ENCODE measurements at places on chromosomes 5 and 9.

DNA sequence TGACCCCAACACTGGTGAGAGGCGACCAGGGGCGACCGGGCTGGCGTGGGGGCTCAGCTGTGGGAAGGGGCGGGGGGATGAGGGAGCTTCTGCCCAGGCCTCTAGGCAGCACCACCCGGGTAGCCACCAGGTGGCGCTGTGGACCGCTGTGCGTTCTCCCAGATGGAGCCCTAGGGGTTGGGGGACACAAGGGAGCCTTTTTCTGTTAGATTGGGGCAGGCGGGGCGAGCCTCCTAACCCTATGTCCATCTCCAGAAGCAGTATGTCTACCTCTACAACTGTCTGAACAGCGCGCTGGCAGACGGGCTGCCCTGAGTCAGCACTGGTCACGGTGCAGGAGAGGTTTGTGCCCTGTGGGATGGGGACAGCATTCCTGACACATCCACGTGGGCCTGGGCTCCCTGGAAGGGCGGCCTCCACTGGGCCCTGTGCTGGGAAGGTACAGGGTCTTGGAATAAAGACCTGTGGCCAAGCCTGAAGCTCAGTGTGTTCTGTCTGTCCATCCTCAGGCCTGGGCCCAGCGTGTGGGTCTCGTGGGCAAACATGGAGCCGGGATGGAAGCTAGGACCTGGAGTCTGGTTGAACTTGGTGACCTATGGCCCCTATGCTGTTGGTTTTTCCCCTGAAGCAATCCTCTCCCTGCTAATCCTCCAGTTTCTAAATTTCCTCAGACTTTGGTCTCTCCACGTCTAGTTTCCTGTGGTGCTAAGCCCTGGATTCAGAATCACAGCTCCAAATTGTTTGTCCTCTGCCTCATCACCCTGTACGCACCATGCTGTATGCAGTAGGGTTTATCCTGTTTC is 23.1 kb upstream of the SPTLC1 start:
- no peak for DNase-seq

- DNase-seq = no peak
Observed at GRCh38 chr5:151244206-151244605, 8.8 kb upstream of the GM2A start.

DNA sequence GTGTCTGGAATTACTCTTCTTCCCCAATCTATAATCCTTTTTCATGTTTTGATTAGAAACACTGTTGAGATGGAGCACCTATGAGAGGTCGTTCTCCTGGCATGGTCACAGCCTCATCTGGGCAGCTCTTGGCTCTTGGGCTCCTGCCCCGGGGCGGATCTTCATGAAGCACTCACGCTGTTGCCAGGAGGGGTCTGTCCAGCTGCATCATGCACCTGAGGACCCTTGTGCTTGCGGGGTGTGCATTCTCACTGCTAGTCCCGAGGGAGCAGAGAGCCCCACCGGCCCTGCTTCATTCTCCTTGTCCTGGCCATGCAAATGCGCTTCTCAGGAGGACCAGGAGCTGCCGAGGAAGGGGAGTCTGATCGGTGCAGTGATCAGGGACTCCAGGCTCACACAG is 117.6 kb upstream of the S1PR3 start:
- no peak for DNase-seq

DNA sequence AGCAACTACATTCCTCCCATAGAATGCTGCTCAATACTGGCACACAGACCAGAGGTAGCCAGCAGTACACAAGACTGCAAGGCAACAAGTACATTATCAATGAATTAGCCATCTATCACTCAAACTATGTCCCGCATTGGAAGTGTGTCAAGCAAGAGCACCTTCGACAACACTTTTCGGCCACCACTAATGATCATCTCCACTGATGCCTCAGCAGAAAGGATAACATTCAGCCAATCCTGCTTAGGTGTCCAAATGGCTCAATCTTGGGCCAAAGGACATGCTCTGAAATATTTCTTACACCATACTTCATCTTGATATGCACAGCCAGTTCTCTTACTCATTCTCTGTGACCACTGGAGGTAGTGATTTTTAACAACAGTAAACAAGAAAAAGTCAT is 25.0 kb downstream of the SKP1 start:
- no peak for DNase-seq

DNA sequence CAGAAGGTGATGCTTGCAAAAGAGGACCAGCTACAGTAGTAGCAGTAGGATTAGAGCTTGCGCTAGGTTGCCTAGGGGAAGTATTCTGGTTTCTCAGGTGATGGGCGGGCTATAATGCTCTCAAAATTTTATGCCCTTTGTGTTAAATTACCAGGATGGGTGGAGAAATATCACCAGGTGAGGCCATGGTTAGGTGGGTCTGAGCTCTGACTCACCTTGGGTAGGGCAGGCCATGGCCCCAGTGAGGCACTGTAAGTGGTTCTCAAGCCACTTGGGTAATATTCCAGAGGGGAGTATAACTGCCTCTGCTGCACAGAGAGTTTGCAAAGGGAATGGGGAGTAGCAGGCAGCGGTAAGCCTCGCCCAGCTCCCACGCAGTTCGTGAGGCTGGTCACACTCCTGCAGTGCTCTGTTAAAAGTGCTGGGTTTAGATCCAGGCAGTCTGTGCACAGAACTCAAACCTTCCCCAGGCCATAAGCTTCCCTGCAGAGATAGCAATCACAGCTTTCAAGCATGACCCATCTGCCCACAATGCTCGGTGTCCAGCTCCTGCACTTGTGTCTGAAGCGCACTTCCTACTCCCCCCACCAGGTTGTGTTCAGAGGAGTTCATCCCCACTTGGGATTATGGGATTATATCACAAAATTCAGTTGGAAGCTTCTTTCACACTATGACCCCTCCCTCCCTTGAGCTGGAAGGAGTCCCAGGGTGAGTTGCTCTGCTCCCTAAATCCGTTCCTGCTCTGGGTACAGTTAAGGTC is 575.0 kb downstream of the CHSY3 start:
- no peak for DNase-seq

DNA sequence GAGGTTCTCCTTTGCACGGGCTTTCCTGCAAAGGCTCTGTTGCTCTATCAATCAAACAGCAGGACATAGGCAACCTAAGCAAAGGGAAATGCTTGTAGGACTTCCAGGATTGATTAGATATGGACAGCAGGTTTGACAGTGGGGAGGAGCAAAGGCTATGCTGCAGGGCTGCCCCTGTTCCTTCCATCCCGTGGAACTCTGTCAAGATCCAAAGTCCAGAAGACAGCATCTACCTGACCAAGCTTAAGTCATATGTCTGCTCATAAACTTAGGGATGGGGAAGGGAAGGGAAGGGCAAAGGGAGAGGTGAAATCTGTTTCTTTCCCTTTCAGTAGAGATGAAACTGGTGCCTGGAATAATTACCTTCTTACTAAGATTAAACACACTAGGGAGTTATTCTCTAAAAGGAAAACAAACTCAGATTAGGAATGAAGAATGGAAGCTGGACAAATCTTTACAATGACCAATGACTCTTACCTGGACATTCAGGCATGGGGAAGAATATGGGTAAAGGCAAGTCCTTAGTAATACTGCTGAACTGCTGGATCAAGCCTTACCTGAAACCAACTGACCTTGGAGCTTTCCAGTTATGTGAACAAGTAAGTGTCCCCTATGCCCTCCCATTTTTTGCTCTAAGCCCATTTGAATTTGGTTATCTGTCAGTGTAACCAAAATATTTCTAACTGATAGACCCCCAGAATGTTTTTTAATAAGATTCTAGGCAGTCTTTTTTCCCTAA is 8.4 kb upstream of the ACOT12 start:
- no peak for DNase-seq

- no peak for DNase-seq
Observed at GRCh38 chr5:157362012-157362411, 96.1 kb downstream of the CYFIP2 start.

DNA sequence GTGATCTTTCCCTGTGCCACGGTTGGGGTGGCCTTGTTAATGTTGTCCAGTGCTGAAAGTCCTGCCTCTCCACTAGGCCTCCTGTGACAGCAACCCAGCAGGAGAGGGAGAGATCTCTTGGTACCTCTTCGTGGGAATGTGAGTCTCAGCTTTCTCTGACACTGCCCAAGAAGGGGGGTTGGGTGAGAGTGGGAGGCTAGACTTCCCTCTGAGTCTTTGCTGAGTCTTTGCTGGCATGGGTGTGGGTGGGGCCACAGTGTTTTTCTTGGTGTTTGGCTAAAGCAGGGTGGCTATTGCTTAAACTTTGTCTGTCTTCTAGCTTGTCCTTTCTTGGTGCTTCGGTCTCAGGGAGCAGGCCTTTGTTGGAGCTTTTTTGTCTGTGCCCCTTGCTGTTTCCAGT is 145.6 kb downstream of the GNA14 start:
- no peak for DNase-seq

DNA sequence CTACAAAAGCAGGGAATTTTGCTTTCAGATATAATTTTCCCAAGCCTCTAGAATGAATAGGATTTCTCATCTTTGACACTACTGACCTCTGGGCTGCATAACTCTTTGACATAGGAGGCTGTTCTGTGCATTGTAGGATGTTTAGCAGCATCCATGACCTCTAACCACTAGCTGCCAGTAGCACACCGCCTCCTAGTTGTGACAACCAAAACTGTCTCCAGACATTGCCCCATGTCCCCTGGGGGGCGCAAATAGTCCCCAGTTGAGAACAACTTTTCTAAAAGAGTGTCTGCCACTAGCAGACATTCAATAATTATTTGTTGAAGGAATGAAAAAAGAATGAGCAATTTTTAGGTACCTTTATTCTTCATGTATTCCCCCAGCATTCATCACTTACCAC is 51.8 kb downstream of the POU4F3 start:
- no peak for DNase-seq

- DNase-seq = no peak
Observed at GRCh38 chr5:143653256-143653655, 158.7 kb upstream of the HMHB1 start.

GRCh38 chr5:135103575-135103853 is 69.5 kb upstream of the PITX1 start:
- no peak for DNase-seq

GRCh38 chr9:126532951-126533925 is 80.5 kb upstream of the LMX1B start:
- DNase-seq = no peak

DNA sequence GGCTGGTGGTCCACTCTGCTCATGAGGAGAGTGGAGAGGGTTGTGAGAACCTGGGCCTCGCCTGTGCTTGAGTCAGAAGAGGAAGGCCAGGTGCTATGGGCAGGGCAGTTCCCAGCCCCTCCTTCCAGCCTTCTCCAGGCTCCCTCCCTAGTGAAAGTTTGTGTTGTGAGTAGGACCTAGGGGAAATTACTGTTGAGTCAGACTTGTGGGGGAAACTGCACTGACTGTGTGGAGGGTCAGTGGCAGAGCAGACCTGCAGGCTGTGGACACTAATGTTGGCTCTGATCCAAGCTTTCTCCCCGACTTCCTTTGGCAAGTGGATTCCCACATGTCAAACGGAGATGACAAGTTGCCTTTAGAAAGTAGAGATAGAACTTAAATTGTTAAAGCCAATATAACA is 102.6 kb downstream of the ARHGAP26 start:
- no peak for DNase-seq

- DNase-seq = no peak
Observed at GRCh38 chr5:132669966-132670882, 3.6 kb upstream of the IL4 start.

- no peak for DNase-seq
Observed at GRCh38 chr5:126978258-126978657, 52.1 kb downstream of the MARCHF3 start.

GRCh38 chr5:66382152-66382551 is 214.0 kb upstream of the MAST4 start:
- DNase-seq = no peak

- no peak for DNase-seq
Observed at GRCh38 chr5:124847907-124848306, 101.5 kb upstream of the ZNF608 start.

DNA sequence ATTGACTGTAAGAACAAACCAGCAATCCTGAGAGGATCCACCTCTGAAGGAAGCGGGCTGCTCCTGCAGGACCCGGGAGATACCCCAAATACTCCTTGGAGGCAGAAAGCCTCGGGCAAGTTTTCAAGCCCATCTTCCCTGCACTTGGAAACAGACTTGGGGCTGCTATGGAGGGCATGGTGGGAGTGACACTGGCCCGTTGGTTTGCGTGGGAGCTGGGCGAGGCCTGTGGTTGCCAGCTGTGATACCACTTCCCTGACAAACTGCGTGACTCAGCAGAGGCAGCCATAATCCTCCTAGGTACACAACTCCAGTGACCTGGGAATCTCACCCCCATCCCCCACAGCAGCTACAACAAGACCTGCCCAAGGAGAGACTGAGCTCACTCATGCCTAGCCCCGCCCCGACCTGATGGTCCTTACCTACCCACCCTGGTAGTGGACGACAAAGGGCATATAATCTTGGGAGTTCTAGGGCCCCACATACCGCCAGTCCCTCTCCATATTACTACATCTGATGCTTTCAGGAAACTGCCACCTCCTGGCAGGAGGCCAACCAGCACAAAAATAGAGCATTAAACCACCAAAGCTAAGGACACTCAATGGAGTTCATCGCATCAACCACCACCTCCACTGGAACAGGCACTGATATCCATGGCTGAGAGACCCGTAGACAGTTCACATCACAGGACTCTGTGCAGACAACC is 38.1 kb upstream of the VLDLR start:
- DNase-seq = no peak

- no peak for DNase-seq
Observed at GRCh38 chr9:12934545-12935272, 159.9 kb downstream of the LURAP1L start.

GRCh38 chr5:107428303-107428813 is 242.4 kb downstream of the EFNA5 start:
- DNase-seq = no peak

DNA sequence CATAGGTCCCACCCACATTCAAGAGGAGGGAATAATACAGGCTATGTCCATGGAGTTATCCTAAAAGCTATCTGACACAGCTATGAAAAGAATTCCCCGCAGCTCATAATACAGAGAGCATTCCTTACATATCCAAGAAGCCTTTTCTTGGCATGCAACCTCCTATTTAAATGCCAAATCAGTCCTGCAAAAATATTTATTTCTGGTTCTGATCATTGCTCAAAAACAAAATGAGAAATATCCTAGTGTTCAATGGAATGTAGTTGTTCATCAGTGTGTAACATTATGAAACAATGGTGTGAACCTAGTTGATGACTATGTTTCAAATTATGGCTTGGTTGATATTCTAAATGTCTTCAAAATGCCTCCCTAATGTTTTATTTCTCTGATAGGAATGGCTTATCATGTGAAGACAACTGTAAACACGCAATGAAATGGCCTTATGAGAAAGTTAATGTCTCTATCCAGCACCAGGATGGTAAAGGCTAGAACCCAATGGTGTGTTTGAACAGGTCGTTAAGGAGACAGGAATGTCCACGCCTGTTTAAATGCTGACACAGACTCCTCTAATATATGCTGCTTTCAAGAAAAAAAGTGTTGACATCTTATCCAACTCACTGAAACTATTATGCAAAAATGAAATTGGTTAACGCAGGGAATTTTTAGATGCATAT is 126.7 kb upstream of the CDH6 start:
- no peak for DNase-seq
